ENCODE measurements at places on chromosomes 2 and 18.

- DNase-seq = no peak
These were observed 6.3 kb upstream of the GAL3ST2 start for GRCh38 chr2:241770185-241770935.

- DNase-seq = no peak
These were observed 61.7 kb downstream of the LDLRAD4 start for GRCh38 chr18:13280070-13280795.

DNA sequence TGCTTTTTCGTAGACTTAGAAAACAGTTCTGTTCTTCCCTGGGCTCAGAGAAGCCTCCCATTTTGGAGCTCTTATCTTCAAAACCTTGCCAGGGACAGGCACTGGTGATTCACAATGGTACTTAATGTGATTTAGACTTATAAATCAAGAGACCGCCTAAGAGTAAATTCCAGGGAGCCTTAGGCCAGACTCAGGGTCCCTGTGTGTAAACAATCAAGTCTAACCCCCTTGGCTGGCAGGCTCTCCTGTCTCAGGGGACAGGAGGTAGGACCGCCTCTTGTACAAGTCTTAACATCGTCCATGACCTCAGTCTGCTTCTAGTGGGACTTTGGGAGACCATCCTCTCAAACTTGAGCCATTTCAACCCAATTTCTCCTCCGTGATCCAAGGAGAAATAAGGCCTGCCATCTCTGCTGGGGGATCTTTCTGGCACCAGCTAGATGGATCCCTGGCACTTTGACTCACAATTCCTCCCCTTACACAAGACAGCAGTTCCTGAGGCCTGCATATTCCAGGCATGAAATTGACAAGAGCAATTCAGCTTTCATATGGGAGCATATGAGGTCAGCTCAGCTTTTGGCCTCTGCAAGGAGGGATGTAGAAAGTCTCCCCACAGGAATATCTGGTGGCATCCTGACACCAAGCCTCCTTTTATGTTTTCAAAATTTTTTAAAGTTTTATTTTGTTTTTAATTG lies 487.0 kb downstream of the TNS1 start:
- no peak for DNase-seq

GRCh38 chr2:105858868-105859693 lies 114.4 kb downstream of the NCK2 start:
- no peak for DNase-seq

DNA sequence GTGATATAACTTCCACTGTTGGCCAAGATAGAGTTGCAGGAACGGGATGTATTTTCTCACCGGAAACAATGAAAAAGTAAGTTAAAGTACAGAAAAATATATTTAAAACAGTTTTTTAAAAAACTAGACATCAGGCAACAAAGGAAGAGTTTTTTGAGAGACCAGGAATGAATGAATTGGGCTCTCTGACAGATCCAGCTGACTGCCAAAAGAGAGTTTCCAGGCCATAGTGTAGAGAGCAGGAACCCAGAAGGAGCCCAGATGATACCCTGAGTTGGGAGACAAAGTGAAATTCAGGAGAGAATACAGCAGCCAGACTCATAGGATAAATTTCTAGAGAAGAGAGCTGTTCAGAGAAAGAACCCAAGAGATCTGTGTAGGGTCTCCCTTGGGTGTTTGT lies 362.6 kb upstream of the SMIM21 start:
- no peak for DNase-seq

DNA sequence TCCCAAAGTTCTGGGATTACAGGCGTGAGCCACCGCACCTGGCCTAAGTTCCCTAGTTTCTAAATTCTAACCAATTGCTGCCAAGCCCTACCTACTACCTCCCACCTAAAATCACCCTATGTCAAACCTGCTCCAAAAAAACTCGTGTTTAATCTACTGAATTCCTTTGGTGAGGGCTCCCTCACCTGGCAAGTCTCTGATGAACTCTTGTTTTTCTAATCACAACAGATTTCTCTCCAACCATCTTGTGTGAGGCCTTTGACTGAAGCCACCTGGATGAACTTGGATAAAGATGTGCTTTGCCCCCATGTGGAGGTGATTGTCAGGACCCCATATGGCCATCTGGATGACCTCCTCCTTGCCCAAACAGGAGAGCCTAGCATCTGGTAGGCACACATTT lies 17.4 kb upstream of the SLC35G4 start:
- peak; percentile 8 for DNase-seq

DNA sequence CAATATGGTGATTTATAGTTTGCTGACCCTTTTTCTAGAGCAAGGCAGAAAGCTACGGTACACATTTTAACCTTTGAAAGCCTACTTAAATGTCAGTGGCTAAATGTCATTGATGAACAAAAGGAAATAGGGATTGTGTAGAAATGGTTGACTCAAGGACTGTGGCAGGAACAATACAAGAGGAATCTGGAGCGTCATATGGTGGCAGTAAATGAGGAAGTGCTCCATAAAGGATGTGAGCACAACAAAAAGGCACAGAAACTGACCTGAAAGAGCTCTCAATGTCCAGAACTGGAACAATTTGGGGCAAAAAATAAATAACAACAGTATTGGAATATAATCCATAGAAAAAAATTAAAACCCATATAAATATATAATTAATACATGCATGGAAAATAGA lies 443.9 kb upstream of the VRK2 start:
- no peak for DNase-seq

DNA sequence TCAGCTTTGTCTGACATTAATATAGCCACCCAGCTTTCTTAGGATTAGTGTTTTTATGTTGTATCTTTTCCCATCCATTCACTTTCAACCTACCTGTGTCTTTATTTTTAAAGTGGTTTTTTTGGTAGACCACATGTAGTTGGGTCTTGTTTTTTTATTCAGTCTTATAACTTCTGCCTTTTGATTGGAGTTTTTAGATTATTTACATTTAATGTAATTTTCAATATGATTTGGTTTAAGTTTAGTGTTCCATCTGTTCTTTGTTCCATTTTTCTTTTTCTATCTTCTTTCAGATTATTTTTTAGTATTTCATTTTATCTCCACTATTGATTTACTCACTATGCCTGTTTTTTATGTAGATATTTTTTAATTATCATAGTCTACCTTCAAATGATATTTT lies 13.1 kb upstream of the MSTN start:
- no peak for DNase-seq

- no peak for DNase-seq
These were observed 35.8 kb downstream of the HS1BP3 start for GRCh38 chr2:20615068-20615465.
